Neural cell (in vitro differentiated cells): ENCODE measurements at places on chromosomes 5 and 9. TPM values are rescaled to one million over a fixed set of nuclear protein-coding genes. Genes with fewer than 3 reads are reported as not detected.

The OTP gene
- polyA plus RNA-seq: not detected in 2 replicates

The CER1 gene
- polyA plus RNA-seq: not detected in 2 replicates

The PCDHA9 gene
- 0.56 and 0.88 TPM in 2 replicates for polyA plus RNA-seq

The DBH gene
- not detected in 2 replicates for polyA plus RNA-seq

The STPG3 gene
- not detected in 2 replicates for polyA plus RNA-seq

The ADAMTS6 gene
- 0.46 and 0.58 TPM in 2 replicates for polyA plus RNA-seq

The CCDC192 gene
- not detected in 2 replicates for polyA plus RNA-seq

The KCNV2 gene
- polyA plus RNA-seq: not detected in 2 replicates

The LSM11 gene
- 26.4 and 30.6 TPM in 2 replicates for polyA plus RNA-seq

The ANGPTL2 gene
- 0.10 TPM in 1 of 2 replicates, not detected in the other for polyA plus RNA-seq

The GAS1 gene
- polyA plus RNA-seq: 1.4 and 1.6 TPM in 2 replicates

The MRNIP gene
- polyA plus RNA-seq: 121 and 155 TPM in 2 replicates

The LCN2 gene
- polyA plus RNA-seq: not detected in 2 replicates

The AQP7 gene
- polyA plus RNA-seq: not detected in 2 replicates

The KYAT1 gene
- 22.6 and 24.4 TPM in 2 replicates for polyA plus RNA-seq

The OR13C8 gene
- polyA plus RNA-seq: not detected in 2 replicates

The NTMT1 gene
- polyA plus RNA-seq: 35.9 and 57.1 TPM in 2 replicates

The RANBP17 gene
- 25.5 and 35.6 TPM in 2 replicates for polyA plus RNA-seq

The SUSD3 gene
- not detected in 2 replicates for polyA plus RNA-seq

The CCDC183 gene
- 5.5 and 8.8 TPM in 2 replicates for polyA plus RNA-seq

The TTC39B gene
- polyA plus RNA-seq: 2.8 and 2.9 TPM in 2 replicates

The ATP10B gene
- polyA plus RNA-seq: 1.9 TPM in 1 of 2 replicates, not detected in the other

The SCGB3A1 gene
- not detected in 2 replicates for polyA plus RNA-seq

The FYB1 gene
- polyA plus RNA-seq: not detected in 2 replicates

The ADGRD2 gene
- not detected in 2 replicates for polyA plus RNA-seq

The FAM151B gene
- 3.3 and 5.3 TPM in 2 replicates for polyA plus RNA-seq

The LCN15 gene
- not detected in 2 replicates for polyA plus RNA-seq

The SFXN1 gene
- 109 and 137 TPM in 2 replicates for polyA plus RNA-seq

The OTULINL gene
- polyA plus RNA-seq: 6.2 and 7.2 TPM in 2 replicates

The C5orf63 gene
- not detected in 2 replicates for polyA plus RNA-seq

The IFNA6 gene
- not detected in 2 replicates for polyA plus RNA-seq

The PCA3 gene
- polyA plus RNA-seq: 0.16 TPM in 1 of 2 replicates, not detected in the other

The NTNG2 gene
- polyA plus RNA-seq: 0.26 and 0.43 TPM in 2 replicates

The PCDHB13 gene
- polyA plus RNA-seq: 1.0 and 1.6 TPM in 2 replicates

The PCDH1 gene
- polyA plus RNA-seq: 13.9 and 21.3 TPM in 2 replicates

The RPL35 gene
- polyA plus RNA-seq: 1,777 and 2,116 TPM in 2 replicates

The TPPP gene
- polyA plus RNA-seq: 9.9 and 14.3 TPM in 2 replicates

The FBN2 gene
- 1.6 and 2.3 TPM in 2 replicates for polyA plus RNA-seq

The PCDHGA12 gene
- polyA plus RNA-seq: 0.11 and 0.56 TPM in 2 replicates

The GLRA1 gene
- polyA plus RNA-seq: not detected in 2 replicates
